AG10803 (cell line): ENCODE measurements at places on chromosomes 6 and 20.

- peak; percentile 15 for DNase-seq
Measured at GRCh38 chr20:859751-860231, 26.3 kb downstream of the FAM110A start.

- DNase-seq: no peak
Measured at GRCh38 chr6:138559143-138559542, 59.8 kb upstream of the NHSL1 start.

- no peak for DNase-seq
Measured at GRCh38 chr6:109182578-109182977, 87.3 kb downstream of the CEP57L1 start.

DNA sequence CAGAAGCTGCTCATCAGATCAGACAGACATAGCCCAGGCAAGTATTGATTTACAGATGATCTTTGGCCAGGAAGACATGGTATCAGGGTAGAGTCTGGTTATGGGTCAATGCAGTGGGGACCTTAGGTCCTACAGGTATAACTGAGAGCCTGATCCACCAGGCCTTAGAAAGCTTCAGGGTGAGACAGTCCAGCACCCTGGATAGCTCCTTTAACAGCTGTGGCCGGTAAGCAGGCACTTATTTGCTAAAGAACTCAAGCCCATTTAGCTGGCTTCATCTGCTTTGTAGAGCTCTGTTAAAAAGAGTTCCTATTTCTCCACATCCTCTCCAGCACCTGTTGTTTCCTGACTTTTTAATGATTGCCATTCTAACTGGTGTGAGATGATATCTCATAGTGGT, 39.6 kb downstream of the ESR1 start:
- DNase-seq: peak; percentile 39

DNA sequence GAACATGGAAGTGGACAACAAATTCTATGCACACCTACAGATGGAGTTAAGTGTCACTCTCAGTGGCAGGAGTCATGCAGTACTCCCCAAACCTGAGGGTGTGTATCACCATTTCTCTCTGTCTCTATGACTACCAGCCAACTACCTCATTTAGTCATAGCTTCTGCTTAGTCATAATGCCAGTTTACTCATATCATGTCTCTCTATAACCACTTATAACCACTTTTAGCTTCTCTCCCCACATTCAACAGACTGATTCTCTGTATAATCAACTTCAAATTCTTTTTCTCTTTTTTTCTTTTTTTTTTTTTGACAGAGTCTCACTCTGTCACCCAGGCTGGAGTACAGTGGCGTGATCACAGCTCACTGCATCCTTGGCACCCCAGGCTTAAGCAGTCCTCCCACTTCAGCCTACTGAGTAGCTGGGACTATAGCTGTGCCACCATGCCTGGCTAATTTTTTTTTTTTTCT, 13.8 kb upstream of the GTF3C6 start:
- DNase-seq: peak; percentile 82

GRCh38 chr6:90701146-90701781, 114.4 kb upstream of the MAP3K7 start:
- DNase-seq: no peak

GRCh38 chr6:121849477-121849876, 414.0 kb downstream of the GJA1 start:
- peak; percentile 62 for DNase-seq

- DNase-seq: no peak
Measured at GRCh38 chr6:118786596-118787453, 107.1 kb upstream of the ASF1A start.

DNA sequence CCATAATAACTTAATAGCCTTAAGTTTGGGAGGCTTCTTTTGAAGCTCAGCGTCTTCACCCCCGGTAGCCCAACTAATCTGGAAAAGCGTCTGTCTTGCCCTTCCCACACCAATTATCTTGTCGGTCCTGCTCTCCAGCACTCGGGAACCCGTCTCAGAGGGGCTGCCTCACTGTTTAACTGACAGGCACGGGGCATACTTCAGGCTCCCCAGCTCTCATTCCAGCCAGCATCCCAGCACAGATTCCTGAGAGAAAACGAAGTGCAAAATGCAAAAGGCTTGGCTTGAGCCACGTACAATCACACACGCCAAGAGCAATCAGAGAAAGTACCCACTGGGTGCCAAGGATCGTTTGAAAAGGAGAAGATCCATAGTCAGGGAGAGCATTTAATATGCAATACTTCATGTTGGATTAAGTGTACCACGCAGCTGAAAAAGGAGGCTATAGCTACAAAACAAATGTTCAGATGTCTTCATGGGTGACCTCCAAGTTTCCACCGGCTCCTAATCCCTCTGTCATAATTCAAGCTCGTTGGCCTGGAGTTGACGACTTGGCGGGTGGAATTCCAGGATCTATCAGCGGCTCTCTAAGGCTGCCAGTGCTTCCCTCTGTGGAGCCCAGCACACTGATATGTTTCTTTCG, 53.7 kb upstream of the STX16 start:
- peak; percentile 67 for DNase-seq

DNA sequence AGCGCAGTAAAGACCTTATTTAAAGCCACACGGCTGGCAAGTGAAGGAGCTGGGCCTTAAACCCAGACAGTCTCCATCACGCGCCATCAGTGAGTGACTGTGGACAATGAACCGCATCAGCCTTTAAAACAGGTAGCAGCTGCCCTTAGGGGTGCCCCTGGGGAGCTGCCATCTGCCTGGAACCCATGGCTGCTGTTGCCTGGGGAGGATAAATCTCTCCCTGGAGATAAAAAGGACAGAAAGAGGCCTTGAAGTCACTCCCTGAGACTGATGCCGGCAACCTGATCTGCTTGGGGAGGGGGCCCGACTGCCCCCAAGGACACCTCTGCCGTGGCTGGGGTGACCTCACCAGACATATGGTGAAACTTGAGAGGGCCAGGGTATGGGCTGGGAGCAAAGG, 73.5 kb downstream of the PREX1 start:
- no peak for DNase-seq

GRCh38 chr6:1869308-1869707, 259.6 kb downstream of the FOXC1 start:
- no peak for DNase-seq

DNA sequence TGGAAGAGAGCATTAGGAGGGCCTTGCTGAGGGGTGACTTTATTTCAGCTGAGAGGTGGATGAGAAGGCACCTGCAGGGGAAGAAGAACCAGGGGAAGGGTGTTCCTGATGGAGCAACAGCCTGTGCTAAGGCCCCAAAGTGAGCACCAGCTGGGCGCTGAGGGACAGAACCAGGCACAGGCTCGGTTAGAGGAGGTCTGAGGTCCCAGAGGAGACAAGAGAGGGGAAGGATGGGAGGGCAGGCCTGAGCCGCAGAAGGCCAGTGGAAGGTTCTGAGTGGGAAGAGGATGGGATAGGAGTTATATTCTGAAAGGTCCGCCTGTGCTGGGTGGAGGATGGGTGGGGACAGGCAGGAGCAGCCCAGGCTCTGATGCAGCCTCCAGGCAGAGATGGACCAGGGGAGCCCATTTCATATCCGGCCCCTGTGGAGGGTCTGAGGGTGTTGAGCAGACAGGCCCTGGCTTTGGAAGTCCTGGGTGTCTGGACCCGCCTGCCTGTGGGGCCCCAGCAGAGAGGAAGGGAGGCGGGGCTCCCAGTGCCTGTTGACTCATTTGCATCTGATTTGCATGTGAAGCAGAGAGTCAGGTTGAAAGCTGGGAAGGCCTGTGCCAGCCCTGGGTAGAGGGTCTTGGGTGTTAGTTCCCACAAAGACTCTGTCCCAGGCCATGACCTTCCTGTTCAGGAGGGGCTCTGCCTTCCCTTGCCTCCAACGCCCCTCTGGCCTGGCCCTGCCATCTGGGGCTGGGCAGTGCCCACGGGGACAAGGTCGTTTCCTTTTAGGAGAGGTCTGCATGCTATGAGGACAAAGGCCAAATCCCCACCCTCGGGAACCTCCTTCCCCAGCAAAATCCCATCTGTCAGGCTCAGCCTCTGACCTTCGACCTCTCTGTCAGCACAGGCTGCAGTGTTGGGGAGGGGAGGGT, 10.6 kb upstream of the FAM110A start:
- no peak for DNase-seq

DNA sequence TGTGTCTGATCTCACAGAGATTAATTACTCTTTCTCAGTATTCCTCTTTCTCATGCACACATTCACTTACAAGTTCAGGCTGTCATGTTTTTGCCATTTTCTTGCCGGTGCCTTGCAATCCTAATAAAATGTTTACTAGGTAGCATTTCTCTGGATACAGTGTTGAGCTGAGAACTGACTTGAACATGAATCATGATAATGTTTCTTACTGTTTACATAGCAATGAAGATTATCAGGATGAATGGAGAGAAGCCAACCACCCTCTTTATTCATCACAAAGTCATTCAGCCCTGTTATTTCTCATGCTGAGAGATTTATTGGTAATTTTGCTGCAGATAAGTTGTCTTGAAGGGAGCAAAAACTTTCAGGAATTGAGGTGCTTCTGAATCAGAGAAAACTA, 185.5 kb upstream of the ECI2 start:
- DNase-seq: peak; percentile 93

- DNase-seq: no peak
Measured at GRCh38 chr6:141117874-141118273, 1014.9 kb upstream of the GJE1 start.

DNA sequence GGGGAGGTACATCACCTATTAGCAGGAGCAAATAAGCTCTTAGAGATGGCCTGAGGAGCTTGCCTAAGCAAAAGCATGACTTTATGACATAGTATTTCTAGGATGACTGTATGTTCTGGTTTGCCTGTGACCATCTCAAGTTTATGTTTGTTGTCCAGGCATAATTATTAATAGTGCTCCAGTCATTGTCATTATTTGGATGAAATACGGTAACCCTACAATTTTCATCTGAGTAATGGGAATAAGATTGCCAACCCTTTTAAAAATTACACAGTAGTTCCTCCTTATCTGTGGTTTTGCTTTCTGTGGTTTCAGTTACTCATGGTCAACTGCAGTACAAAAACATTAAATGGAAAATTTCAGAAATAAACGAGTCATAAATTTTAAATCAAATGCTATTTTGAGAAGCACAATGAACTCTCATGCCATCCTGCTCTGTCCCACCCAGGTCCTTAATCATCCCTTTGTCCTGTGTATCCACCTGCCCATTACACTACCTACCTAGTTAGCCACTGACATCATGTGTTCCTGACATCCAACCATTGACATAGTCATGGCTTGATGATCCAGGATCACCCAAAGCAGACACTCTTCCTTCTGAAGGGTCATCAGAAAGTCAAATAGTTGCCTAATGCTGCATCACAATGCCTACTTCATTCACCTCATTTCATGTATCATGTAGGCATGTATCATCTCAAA, 27.0 kb upstream of the TFB1M start:
- peak; percentile 56 for DNase-seq

GRCh38 chr6:2792330-2793110, 27.3 kb downstream of the WRNIP1 start:
- peak; percentile 37 for DNase-seq

DNA sequence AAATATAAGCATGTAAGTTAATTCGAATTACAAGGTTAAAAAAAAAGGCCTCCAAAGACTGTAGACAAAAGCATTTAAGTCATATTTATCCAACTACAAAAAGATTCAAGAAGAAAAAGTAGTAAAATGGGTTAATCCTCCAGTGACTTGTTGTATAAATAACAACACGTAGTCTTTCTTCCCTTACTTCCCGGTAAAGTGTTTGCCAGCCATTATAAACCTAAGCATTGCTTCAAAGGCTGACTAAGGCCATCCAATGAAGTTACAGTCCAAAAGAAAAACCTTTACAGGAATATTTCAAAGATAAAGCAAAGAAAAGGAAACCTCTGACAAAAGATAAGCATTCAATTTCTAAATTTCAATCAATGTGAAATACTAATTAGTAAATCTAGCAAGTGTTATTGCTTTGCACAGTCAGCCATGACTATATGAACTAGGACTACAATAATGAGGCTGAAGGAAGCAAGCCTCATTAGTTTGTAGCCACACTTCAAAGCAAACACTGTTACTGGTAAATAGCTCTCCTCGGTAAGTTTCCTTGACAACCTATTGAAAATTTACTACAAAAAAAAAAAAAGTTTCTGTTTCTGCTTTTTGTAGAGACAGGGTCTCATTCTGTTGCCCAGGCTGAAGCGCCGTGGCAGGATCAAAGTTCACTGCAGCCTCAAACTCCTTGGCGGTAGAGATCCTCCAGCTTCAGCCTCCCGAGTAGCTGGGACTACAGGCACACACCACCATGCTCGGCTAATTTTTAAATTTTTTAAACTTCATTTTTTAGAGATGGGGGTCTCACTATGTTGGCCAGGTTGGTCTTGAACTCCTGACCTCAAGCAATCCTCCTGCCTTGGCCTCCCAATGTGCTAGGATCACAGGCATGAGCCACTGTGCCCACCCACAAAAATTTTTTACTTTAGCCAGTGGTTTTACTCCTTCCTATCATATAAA, 46.0 kb downstream of the NUDT3 start:
- no peak for DNase-seq

DNA sequence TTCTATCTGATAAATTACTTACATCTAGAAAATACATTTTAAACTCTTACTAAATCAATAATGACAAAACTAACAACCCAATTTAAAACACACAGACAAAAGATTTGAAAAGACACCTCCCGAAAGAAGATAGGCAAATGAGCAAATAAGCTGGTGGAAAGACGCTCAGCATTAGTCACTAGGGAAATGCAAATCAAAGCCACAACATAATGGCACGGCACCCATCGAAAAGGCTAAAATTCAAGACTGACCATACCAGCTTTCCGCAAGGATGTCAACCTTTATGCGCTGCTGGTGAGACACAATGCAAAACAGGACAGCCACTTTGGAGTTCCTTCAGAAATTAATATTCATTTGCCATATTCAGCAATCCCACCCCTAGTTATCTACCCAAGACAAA, 25.9 kb downstream of the TAF4 start:
- DNase-seq: no peak

DNA sequence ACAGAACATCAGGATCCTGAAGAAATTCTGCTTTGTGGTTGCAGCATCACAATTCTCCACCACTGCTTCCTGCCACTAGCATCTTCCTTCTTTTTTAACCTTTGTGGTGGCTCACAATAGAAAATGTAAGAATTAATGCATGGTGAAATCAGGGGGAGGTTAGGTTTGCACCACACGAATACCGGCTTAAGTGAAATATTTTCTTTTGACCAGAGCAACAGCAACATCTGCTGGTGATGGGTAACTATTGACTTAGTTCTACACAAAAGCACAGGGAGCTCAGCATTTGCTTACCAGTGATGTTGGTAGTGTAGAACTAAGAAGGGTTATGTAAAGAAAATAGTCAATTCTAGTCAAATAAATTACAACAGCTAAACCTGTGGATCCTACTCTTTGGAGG, 280.5 kb downstream of the SYNE1 start:
- peak; percentile 51 for DNase-seq

DNA sequence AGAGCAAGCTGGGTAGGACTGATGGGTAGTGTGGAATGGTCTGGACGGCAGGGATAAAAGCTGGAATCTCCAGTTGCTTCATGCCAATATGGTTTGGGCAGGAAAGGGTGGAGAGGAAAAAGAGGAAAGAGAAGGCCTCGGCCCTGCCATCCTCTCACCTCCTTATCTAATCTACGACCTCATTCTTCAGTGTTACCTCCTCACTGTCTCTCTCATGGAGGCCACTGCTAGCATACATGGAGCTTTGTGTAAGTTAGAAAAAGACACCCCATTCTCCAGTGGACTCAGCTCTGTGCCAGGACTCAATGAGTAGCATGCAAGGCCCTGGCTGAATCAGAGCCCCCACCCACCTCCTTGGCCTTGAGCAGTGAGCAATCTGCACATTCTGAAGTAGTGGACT, 6.1 kb upstream of the ARID1B start:
- no peak for DNase-seq

- peak; percentile 92 for DNase-seq
Measured at GRCh38 chr6:169386411-169387057, 132.9 kb upstream of the THBS2 start.

- no peak for DNase-seq
Measured at GRCh38 chr20:20969701-20970280, 136.4 kb downstream of the LINC00237 start.
